ENCODE measurements at places on chromosomes 7 and 10.
A peak's percentile ranks its signal among the peaks of the same experiment; 100 is the strongest.

DNA sequence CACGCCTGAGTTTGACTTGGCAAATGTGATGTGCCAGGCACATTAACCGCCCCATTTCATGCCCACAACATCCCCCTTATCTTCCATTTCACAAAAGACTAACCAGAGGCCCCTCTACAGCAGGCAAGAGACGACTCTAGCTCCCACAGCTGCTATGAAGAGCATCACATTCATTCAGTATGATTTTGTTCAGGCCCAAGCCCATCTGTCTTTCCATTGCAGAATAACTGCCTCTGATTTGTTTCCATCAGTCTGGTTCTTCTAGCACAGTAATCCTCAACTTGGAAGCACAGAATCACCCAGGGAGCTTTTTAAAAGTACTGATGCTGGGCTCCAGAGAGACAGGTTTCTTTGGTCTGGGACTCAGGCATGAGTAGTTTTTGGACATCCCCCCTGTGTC lies 169.7 kb downstream of the NEURL1 start:
- no peak for DNase-seq

DNA sequence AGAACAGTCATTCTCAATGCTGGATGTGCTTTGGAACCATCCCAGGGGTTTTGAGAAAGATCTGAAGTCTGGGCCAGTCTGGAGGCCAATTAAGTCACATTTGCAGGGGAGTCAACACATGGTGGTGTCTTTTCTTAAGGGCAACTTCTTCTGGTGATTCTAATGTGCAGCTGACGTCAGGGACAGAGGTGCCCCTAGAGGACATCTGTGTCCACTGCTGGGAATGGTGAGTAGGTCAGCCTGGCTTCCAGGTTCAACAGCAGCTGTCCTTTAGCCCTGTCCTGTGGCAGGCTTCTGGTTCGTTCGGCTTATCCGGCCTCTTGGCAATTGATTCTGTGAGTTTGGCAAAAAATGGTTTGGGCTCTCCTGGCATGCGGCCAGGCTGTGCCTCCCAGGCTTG lies 269.7 kb upstream of the HABP2 start:
- no peak for DNase-seq

DNA sequence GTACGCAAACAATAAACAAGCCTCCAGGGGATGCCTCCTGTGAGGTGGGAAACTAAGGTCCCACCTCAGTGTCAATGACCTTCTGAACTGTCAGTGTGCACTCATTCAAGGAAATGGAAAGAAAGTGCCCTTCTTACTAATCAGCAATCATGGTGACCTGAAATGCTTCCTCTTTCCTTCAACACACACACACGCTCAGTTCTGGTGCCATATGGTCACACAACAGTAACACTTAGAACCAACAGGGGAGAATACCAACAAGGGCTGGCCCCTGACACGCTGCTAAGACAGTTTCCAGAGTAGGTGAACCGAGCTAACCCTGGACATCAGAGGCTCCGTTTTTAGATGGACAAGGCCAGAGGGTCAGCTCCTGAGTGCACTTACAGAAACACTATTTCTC lies 42.1 kb upstream of the EFCAB10 start:
- no peak for DNase-seq

GRCh38 chr7:69419934-69420333 lies 178.3 kb upstream of the AUTS2 start:
- DNase-seq, result peak; percentile 23

GRCh38 chr10:130745251-130745650 lies 566.3 kb downstream of the TCERG1L start:
- DNase-seq, result no peak

GRCh38 chr10:88091490-88092061 lies 228.2 kb downstream of the PTEN start:
- DNase-seq, result no peak

- DNase-seq, result no peak
These were observed 23.7 kb downstream of the CAV1 start for GRCh38 chr7:116548506-116548905.
